Adrenal gland (tissue), 19 donors: ENCODE measurements at places on chromosomes 7 and 10.

DNA sequence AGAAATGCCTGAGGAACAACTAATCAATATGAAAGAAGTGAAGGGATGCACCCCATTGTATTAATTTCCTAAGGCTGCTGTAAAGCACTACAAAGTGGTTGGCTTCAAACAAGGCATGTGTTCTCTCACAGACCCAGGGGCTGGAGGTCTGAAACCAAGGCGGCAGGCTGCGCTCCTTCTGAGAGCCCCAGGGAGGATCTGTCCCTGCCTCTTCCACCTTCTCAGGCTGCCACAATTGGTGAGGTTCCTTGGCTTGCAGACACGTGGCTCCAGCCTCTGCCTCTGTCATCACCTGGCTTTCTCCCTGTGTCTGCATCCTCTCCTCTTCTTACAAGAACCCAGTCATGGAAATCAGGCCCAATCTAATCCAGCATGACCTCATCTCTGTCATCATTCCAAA lies 110.1 kb downstream of the TNS3 start:
- DNase-seq = no peak

GRCh38 chr10:132432176-132432540 lies 35.2 kb downstream of the PWWP2B start:
- no peak for DNase-seq

- DNase-seq = no peak
Measured at GRCh38 chr7:81183326-81183725, 264.5 kb upstream of the SEMA3C start.

GRCh38 chr7:11946794-11947193 lies 114.8 kb upstream of the THSD7A start:
- no peak for DNase-seq

DNA sequence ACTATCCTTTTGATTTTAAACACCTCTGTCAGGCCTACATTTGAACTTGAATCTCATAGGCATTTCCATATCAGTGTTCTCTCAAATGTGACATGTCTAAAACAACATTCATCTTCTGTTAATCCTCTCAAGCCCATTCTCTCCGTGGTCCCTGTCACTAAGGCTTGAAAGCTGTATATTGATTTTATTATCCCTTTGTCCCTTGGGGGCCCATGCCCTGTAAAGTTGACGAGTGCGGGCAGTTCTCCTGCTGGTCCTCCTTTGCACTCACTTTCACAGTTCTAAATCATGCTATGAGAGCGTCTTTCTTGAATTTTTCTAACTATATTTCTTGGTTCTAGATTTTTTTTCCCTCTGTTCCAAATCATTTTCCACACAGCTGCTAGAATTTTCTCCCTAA lies 27.3 kb downstream of the GALNT11 start:
- DNase-seq = no peak

DNA sequence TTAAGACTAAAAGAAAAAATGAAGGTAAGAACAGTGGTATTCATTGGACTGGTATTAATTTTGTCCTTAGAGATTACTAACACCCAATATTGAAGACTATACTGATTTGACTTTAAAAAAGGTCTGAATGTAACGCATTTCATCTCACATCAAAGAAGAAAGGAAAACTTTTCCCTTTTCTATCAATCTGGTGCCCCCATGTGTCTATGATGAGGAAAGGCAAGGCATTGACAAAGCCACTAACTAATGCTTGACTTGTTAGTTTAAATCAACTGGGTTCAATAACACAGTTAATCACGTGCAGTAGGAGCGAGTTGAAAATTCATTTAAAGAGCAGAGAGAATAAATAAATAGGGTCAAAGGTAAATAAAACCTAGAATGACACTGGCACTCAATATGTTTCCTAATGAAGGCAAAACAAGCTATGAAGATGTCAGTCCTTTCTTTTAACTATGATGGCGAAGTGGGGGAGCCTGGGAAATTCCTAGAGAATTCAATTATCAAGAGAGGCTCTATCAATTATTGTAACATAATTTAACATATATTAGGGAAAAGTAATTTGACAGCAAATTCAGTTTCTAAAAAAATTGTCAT lies 180.9 kb downstream of the ANK3 start:
- DNase-seq = no peak

- no peak for DNase-seq
Measured at GRCh38 chr10:98519841-98520240, 73.1 kb upstream of the HPS1 start.

DNA sequence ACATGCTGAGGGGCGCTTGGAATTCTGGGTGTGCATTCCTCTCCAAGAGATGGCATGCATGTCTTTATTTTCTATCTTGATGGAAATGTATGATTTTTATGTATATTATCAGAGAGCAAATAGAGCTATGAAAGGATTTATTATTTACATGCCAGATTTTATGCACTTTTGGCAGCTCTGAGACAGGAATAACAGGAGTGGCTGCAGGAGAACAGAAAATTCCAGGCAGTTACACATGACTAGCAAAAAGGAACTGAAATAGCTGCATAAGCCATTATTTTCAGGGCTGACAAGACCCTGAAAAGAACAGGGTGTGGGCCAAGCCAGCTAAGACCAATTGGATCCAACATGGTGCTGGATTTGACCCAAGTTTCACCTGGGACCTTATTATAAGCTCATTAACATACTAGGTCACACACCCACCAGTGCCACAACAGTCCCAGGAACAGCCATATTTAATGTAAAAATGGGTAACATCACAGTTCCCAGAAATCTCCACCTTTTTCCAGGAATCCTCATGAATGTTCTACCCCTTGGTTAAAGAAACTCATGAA lies 43.2 kb upstream of the ACSL5 start:
- no peak for DNase-seq

- no peak for DNase-seq
Measured at GRCh38 chr7:51161937-51162336, 154.7 kb downstream of the COBL start.

DNA sequence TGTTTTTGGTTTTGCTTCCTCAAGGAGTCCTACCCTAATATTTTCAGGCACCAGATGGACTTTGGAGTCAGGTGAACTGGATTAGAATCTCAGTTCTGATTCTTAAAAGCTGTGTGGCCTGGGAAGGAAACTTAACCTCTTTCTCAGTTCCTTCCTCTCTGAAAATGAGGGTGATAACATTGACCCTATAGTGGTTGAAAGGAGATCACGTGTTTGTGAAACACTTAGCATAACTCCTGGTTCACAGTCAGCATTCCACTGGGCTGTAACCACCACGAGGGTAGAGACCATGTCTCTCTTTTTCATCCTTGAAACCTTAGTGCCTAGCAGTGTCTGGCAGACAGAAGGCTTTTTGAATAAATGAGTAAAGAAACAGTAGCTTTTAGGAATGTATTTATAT lies 16.7 kb downstream of the LSMEM1 start:
- DNase-seq = no peak

GRCh38 chr7:80705130-80705781 lies 66.8 kb downstream of the CD36 start:
- no peak for DNase-seq

- DNase-seq = no peak
Measured at GRCh38 chr10:30839652-30840051, 192.0 kb downstream of the ZNF438 start.

- no peak for DNase-seq
Measured at GRCh38 chr7:37310327-37311080, 138.2 kb downstream of the ELMO1 start.

DNA sequence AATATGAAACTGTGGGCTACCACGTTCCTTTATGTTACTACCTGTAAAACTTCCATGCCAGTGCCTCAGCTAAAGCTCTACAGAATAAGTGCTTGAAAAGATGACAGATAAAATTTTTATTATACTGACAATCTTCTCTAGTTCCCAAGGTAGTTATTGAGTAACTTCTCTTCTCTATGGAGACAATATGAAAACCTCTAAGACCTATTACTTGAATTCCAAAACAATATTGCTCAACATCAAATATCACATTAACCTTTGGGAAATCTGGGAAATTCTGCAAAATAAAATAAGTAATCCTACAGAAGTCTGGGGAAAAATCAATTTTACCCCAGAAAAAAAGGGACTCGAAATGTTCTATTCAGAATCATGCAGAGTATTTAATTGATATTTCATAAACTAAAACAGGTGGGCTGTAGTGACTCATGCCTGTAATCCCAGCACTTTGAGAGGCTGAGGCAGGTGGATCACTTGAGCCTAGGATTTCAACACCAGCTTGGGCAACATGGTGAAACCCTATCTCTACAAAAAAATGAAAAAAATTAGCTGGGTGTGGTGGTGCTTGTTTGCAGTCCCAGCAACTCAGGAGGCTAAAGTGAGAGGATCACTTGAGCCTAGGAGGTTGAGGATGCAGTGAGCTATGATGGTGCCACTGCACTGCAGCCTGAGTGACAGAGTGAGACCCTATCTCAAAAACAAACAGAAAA lies 23.8 kb upstream of the ANK3 start:
- no peak for DNase-seq

DNA sequence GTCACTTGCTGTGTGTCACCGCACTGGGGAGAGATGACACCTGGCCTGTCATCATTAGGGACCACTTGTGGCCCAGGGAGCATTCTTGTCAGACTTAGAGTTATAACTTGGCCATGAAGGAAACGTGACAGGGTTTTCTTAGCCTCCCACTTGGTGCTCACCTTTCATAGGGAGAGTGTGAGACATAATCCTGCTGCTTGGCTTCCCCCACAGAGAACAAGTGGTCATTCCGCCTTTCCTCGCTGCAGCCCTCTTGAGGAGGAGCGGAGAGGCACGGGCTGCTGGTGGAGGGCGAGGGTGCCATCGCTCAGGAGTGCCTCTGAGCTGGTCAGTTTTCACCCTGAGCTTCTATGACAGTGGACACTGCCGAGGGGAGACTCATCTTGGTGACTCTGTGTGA lies 125.0 kb upstream of the GJD4 start:
- no peak for DNase-seq

GRCh38 chr7:41629711-41630111 lies 73.2 kb downstream of the INHBA start:
- DNase-seq = no peak

DNA sequence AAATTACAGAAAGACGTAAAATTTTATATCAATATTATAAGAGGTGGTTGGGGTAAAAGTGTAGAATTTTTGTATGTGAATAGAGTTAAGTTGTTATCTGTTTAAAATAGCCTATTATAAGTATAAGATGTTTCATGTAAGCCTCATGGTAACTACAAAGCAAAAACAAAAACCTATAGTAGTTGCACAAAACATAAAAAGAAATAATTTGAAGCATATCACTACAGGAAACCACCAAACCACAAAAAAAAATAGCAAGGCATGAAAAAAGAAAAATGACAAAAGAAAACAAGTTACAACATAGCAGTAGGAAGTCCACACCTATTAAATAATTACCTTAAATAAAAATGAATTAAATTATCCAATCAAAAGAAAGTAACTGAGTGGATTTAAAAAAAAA lies 12.4 kb upstream of the GSTK1 start:
- no peak for DNase-seq

- DNase-seq = no peak
Measured at GRCh38 chr7:3280946-3281656, 20.0 kb upstream of the SDK1 start.

GRCh38 chr10:30073767-30074060 lies 14.3 kb upstream of the JCAD start:
- DNase-seq = no peak

GRCh38 chr10:51620131-51620530 lies 79.3 kb downstream of the CSTF2T start:
- DNase-seq = no peak

DNA sequence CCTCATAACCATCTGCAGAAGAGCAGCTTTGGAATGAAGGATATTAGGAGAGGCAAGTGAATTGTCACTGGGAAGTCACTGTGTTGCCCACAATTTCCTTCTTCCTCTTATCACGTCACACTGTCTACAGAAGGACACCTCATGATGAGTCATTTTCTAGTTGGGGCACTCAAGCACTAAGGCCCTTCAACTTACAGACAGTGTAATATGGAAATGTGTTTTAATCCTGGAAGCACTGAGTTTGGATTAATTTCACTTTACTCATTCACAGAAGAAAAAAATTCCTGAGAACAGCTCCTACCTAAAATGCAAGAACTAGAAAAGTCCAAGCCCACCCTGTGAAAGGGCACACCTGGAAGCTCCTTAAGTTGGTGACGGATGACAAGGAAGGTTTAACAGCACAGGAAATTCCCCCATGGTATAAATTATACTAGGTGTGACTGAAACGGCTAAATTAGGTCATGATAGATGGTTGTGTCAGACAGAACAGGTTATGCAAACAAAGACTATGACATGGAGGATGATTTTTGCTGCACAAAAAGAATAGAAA lies 56.6 kb downstream of the PARD3 start:
- no peak for DNase-seq

- no peak for DNase-seq
Measured at GRCh38 chr10:4034907-4035598, 250.0 kb upstream of the KLF6 start.

DNA sequence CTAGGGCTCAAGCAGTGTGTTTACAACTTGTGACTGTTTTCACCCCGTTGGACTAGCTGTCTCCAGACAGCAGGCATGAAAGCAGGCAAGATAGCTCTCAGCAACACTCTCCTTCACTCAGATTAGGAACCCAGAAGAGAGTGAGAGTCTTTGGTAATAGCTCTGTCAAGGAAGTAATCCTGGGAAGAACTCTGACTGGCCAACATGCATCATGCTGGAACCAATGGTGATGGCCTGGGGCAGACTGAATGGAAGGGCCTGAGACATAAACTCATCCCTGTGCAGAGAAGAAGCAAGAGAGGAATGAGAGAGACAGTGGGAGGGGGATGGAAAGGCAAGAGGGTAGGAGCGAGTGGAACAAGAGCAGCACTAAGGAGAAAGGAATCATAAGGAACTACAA lies 48.9 kb downstream of the AKR1D1 start:
- no peak for DNase-seq

- DNase-seq = no peak
Measured at GRCh38 chr7:2883101-2883500, 39.0 kb upstream of the GNA12 start.

- DNase-seq = no peak
Measured at GRCh38 chr7:158460665-158461064, 127.0 kb downstream of the PTPRN2 start.

DNA sequence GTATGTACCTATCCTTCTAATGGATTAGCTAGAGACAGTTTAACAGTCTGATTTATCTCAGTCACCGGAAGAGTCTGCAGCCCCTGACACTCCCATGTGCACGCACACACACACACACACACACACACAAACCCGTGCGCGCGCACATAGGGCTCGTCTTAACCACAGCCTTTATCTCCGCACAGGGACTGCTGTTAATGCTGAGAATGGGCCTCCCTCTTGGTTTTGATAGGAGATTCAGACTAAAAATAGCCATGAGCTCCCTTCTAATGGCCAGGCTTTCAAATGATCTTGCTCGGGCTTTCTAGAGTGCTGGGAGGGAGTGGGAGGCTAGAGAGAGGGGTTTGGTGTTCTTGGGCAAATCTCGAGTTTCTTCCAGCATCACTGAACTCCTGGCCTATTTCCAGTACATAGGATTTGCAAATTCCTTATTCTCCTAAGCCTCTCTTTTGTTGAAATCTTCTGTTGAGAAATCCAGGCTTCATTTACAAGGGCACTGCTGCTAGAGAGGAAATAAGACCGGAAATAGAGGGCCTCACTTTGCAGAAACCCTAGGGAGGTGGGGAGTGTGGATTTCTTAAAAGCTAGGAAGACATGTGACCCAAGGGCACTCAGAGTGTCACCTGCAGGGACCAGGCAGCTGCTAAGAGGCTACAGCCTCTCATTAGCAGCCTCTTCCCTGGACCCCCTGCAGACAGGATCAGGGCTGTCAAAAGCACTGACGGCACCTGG lies 2.4 kb downstream of the TMEM72 start:
- DNase-seq = no peak
